ENCODE measurements at places on chromosomes 5 and 9.

- no peak for DNase-seq
Measured at GRCh38 chr5:119570910-119571309, 58.4 kb upstream of the FAM170A start.

DNA sequence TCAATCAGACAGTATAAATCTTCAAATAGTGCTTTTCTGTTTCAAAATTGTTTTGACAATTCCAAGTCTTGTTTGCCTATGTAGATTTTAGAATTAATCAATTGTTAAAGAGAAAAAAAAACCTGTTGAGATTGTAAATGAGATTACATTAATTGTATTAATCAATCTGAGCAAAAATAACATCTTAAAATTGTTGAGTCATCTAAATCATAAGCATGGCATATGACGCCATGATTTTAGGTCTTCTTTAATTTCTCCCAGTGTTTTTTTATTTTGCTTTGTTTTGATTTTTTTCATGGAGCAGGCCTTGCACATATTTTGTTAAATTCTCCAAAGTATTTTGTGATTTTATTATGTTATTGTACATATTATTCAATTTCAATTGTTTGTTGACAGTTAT lies 988.0 kb upstream of the SEMA6A start:
- DNase-seq = no peak

- no peak for DNase-seq
Measured at GRCh38 chr5:150500328-150500841, 7.5 kb upstream of the NDST1 start.

GRCh38 chr5:98307811-98308210 lies 465.7 kb upstream of the RGMB start:
- DNase-seq = no peak

DNA sequence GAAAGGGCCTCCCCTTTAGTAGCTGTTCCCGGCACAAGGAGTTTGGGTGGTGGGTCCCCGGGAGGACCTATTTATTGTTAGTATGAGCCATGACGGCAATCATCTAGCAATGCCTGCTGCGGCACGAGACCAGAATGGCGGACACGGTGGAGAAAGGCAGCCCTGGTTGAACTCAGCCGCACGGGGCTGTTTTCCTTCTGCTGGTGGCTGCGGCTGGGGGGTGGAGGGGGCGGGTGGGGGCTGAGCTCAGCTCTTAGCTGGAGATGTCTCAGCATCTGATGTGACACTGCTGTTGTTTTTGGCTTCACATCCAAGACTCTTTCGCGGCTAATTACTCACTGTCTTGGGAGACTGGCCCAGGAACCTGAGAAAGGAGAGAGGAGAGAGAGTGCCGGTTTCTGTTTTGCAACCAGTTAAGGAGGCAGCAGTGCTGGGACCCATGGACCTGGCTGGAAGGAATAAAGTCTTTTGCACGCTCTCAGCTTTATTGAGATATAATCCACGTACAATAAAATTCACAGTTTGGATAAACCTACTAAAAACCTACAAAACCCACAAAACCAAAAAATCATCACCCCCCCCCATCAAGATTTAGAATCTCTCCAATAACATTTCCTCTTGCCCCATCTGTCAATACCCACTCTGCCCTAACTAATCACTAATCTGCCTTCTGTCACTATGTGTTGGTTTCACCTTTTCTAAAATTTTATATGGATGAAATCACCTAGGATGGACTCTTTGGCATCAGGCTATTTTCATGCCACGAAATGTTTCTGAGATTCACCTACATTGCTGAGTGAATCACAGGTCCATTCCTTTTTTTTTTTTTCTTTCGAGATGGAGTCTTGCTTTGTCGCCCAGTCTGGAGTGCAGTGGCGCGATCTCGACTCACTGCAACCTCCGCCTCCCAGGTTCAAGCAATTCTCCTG lies 81.8 kb upstream of the NEURL1B start:
- no peak for DNase-seq

DNA sequence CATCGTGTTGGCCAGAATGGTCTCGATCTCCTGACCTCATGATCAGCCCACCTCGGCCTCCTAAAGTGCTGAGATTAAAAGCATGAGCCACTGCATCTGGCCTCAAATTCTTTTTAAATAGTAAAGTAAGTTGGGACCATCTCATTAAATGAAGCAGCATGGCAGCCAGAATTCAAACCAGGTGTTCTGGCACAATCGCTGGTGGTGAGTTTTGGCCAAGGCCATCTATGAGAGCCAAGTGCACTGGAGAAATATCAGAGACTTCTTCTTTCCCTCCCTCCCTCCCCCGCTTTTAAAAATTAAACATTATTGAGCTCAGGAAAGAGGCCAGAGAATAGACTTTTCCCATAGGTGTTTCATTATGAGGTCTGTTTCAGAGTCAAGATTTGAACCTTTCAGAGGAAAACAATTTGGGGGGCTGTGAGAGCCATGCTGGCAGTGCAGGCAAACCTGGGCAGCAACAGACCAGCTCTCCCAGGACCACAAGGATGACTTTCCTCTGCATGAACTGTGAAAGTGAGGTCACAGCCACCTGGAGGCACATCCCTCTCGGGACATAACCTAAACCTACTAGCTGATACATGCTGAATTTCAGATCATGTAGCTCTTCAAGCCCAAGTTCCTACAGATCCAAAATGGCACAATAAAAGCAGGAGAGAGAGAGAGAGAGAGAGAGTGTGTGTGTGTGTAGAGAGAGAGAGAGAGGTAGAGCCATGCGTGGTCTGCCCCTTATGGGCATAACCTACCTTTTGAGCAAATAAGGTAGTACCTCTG lies 94.6 kb upstream of the DMRT1 start:
- no peak for DNase-seq

GRCh38 chr9:9912459-9912858 lies 700.3 kb downstream of the PTPRD start:
- no peak for DNase-seq

DNA sequence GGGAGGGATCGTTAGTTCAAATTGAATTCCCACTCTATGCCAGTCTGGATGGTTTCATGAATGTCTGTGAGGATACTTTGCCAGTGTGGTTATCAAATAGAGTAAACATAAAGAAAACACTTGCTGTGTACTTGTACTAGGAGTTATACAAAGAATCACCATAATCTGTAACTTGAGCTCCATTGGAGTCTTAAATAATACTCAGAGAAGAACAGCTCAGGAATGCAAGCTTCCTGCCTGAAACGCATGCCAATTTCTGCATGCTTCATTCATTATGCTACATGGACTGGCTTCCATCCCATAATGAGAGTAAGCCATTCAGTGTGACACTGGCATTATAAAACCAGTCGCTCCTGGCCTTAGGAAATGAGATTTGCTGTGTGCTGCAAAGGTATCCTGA lies 351.4 kb downstream of the SEMA5A start:
- no peak for DNase-seq

- no peak for DNase-seq
Measured at GRCh38 chr9:15430920-15431844, 8.5 kb downstream of the SNAPC3 start.

DNA sequence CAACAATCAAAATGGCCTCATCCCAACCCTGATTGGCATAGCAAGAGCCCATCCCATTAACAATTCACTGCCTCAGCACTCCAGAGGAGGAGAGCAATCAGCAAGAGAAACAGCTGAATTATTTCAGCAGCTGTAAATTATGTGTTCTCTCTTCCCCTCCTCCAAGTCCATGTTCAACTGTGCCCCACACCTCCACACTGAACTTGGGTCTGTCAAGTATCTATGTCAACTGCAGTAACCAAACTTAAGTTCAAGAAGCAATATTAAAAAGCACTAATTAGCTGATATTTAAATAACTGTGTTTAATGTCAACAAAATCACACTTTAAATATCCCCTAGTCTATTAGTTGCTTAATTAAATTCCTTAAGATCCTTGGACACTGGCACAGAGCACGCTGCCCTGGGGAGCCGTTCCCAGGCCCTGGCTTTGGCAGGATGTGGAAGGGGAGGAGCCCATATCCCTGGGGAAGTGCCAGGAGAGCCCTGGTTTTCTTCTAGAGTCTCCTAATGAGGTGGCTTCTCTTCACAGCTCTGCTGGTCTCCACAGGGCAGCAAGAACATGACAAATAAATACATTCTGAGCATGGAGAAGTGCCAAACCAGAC lies 50.6 kb downstream of the SIL1 start:
- DNase-seq = no peak

- no peak for DNase-seq
Measured at GRCh38 chr5:149795360-149795759, 65.2 kb downstream of the PPARGC1B start.

DNA sequence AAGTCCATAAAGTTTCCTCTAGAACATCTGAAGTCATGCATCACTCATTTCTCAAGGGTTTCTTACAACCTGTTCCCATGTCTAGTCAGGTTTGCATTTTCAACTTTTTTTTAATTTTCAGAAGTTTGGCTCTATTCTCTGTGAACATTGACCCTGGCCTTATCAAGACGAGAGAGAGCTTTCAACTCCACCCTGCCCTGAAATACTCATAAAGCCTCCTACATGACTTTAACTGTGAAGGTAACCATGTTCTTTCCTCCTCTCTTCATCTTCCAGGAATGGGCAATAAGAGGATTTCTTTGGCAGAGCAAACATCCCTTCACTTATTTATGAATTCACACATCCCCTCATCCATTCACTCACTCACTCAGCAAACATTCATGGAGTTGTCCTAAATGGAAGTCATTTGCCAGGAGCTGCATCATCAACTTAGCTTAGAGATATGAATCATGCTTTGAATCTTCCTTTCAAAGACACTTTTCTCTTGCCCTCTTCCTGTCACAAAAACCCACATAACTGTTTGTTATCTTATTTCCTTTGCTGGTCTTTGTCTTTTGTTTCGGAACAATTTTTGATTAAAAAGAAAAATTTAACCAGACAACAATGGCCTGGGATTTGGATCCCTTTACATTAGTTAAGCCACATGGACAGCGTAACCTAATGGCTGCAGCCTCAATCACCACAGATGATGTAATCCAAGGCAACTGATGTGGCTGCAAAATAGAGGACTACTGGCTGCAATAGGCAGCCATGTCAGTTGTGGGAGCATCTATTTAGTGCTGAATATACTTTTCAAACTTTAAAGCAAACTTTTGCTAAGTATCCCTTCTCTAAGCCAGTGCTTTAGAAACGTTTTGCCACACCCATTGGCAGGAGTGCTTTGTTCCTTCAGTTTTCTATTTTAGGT lies 43.0 kb upstream of the GNAQ start:
- no peak for DNase-seq

DNA sequence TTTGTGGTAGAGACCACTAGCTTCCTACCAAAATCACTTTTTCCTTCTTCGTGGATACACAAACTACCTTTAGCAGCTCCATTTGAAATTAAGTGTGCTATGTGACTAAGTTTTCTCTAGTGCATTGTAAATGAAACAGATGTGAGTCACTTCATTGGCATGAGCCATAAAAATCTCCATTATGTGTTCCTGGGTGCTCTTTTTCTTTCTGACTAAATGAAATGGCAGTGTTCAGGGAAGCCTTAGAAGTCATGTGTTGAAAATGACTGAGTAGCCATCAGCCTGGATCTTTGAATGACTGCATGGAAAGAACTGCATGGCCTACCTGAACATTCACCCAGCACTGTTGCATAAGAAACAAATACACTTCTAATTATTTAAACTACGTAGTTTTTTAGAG lies 107.9 kb downstream of the NDUFAF2 start:
- DNase-seq = no peak

GRCh38 chr5:169424670-169425378 lies 123.9 kb upstream of the SLIT3 start:
- DNase-seq = no peak

DNA sequence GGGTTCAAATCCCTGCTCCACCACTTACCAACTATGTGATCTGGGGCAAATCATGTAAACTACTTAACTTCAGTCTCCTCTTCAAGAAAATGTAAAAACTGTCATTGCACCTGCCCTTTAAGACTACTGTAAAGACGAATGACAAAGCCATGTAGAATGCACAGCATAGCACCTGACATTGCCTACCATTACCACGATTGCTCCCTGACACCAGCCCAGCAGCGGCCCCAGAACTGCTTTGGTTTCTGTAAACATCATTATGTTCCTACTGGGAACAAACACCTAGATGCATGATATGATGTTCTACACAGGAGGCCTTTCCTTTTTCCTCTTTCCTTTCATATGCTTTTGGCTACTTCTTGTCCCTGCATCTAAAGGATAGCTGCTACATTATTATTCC lies 23.1 kb upstream of the PLPP6 start:
- no peak for DNase-seq

DNA sequence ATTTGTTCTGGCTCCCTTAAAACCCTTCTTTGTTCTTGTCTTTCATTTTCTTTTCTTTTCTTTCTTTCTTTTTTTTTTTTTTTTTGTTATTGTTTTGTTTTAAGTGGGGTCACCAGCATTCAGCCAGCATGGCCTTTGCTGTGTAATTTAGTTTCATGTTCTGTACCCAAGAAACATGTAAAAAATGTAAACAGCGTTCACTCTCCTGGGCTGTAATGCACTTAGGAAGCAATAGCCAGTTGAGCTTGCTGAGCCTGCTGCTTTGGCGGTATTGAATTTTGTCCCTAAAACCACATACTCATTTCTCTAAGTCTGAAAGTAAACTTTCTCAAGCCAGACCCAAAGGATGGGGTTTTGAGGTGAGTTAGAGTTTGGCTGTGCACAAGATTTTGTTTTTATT lies 158.6 kb downstream of the PAPPA start:
- no peak for DNase-seq

- no peak for DNase-seq
Measured at GRCh38 chr5:67006500-67006848, 190.1 kb downstream of the CD180 start.

Measured in activated gamma-delta T cell treated with anti-CD3 and anti-CD28 coated beads, Interleukin-2, amount 50 U/mL, for 16 hours (primary cell).